ENCODE measurements at places on chromosomes 13 and 19.

- no peak for DNase-seq
Observed at GRCh38 chr13:90448466-90449037, 898.9 kb upstream of the MIR17HG start.

- DNase-seq, result no peak
Observed at GRCh38 chr13:43804461-43805070, 17.8 kb upstream of the ENOX1 start.

DNA sequence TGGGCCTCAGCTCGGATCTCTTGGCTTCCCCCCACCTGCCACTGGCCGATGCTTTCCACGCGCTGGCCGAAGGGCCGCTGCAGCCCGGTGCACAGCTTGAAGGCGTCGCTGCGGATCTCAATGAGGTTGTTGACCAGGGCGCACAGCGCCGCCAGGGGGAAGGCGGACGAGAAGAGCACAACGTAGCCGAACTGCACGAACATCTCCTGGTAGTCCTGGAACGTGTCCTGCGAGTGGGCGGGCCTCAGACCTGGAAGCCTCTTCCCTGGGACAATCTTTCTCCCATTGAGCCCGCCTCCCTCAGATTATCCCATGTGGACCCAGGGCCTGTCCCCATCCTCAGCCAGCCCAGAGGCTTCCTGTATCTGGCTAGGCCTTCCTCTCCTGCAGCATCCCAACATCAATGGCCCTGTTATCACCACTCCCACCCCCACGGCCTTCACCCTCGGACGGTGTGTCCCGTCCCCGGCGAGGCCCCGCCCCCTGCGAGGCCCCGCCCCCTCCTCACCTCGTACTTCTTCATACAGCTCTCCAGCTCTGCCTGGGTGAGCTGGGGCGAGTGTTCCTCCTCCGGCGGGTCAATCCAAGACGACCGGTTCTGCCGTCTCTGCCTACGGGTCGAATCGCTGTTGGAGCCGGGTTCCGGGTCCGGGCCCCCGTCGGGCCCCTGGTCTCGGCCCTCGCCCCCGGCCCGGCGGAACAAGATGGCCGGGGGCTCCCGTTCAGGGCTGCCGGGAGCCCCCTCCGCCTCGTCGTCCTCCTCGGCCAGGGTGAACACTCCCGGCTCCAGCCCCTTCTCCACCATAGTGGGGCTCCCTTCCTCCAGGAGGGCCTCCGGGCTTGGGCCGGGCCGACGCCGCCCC is 6.8 kb downstream of the ANO8 start:
- no peak for DNase-seq

DNA sequence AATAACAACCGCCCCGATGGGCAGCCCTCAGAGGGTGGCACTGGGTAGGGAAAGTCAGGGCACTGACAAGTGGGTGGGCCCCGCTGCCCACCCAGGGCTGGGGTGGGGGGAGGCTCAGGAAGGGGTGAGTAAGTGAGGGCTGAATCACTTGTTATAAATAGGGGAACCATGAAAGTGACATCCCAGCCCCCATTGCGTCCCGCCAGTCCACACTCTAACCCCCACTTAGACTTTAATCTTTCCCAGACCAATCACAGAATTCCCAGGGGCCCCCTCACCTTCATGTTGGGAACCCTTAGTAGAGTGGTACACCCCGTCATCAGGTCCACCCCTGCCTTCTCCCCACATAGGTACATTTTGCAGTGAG is 37.0 kb upstream of the NANOS3 start:
- DNase-seq, result no peak

GRCh38 chr19:28609091-28609755 is 603.7 kb downstream of the UQCRFS1 start:
- DNase-seq, result no peak

DNA sequence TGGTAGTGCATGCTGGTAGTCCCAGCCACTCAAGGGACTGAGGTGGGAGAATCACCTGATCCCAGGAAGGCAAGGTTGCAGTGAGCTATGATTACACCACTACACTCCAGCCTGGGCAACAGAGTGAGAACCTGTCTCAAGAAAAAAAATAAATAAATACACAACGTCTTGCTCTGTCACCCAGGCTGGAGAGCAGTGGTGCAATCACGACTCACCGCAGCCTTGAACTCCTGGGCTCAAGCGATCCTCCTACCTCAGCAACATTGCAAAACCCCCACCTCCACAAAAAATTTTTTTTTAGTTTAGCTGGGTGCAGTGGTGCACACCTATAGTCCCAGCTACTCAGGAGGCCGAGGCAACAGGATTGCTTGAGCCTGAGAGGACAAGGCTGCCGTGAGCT is 8.8 kb downstream of the TPM4 start:
- no peak for DNase-seq

DNA sequence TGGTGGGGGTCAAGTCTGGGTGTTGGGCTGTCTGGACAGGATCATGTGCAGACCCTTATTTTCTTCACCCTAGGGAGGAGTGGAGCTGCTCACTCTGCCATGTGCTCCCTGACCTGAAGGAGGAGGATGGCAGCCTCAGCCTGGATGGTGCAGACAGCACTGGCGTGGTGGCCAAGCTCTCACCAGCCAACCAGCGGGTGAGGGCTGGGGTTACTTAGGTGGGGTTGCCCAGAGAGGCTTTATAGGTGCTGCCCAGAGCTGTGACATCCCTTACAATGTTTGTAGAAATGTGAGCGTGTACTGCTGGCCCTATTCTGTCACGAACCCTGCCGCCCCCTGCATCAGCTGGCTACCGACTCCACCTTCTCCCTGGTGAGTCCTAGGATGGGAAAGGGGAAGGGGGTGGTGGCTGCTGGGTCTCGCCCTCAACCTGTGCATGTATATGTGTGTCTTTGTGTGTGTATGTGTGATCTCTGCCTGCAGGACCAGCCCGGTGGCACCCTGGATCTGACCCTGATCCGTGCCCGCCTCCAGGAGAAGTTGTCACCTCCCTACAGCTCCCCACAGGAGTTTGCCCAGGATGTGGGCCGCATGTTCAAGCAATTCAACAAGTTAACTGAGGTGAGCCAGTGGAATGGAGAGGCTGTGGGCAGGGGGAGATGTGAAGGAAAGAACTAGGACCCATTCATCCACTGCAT is 5.1 kb downstream of the CHMP2A start:
- no peak for DNase-seq

GRCh38 chr19:11288349-11288748 is 7.6 kb upstream of the TSPAN16 start:
- no peak for DNase-seq

DNA sequence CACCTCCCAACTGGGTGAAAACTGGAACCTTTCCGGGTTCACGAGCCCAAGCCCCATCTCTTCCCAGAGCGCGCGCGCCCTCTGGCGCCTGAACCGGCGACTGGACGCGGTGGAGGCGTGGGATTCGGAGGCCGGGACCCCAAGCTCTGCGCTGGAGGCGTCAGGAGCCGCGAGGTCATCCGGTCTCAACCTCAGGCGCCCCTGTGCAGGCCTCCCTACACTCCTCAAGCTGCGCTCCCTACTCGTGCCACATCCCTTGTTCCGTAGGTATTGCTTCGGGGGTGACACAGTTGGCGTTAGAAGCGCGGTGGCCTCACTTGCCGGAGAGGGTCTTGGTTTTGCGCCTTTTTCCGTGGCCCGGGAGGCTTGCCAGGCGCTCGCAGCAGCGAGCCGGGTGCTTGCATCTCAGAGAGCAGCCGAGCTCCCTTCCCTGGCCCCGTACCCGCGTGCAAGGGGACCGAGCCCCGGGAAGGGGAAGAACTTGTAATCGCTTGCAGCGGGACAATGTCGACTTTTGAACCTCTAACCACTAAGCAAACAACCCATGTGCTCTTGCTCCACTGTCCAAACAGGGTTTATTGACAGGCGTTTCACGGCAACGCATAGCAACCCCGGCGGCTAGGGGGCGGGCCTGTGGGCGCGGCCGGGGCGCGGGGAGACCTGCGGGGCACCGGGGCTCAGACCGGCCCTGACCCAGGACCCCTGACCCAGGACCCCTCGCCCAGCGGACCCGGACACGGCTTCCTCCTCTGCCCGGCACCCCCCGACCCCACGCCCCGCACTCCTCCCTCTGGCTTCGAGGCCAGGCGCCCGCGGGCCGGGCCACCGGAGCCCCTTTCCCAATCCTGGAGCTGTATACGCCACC is 8.5 kb downstream of the CDX2 start:
- no peak for DNase-seq

- peak; percentile 4 for DNase-seq
Observed at GRCh38 chr13:77565635-77566034, 30.1 kb downstream of the SCEL start.

- DNase-seq, result no peak
Observed at GRCh38 chr19:1853295-1854038, 5.2 kb upstream of the REXO1 start.

DNA sequence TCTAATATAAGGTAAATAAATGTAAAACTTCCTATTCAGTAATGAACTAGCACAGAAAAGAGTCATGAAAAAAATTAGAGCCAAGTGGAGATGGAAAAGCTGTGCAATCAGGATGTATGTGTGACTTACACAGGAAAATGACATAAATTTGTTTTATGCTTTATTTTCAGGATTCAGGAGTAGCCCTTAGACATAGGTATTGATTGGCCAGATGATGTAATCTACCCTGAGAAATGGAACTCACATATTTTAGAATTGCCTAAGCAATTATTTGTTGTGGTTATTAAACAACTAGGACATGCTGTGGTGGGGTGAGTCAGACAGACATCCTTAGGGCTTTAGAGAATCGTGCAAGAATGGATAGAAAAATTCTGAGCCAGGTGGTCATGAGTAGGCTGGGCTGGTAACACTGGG is 110.6 kb downstream of the PCDH9 start:
- peak; percentile 19 for DNase-seq

DNA sequence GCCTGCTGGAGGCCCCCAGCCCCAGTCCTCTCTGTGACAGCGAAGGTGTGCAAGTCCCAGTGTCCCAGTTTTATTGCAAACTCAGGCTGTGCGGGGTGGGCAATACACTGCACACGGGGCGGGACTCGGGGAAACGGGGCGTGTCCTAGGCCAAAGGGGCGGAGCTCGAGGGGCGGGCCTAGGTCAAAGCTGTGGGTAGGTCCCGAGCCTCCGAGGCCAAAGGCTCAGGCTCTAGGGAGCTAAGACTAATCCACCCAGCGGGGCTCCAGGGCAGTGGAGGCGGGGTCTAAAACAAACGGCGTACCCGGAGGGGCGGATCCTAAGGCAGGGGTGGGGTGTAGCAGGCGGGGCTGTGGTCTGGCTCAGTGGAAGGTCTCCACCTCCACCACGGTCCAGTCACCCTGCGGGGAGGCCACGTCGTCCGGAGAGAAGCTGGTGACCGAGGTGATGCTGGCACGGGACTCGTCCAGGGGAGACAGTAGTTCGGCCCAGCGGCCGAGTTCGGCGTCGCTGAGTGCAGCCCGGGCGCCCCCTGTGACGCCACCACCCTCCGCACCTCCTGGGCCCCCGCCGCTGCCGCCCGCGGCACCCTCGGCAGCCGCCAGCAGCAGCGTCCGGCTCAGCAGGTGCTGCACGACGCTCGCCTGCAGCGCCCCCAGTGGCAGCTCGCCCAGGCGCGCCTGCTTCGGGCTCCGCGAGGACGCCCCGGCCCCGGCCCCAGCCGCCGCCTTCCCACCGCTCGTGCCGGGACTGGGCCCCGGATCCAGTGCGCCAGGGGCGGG is 5.3 kb downstream of the PRR36 start:
- DNase-seq, result peak; percentile 55

DNA sequence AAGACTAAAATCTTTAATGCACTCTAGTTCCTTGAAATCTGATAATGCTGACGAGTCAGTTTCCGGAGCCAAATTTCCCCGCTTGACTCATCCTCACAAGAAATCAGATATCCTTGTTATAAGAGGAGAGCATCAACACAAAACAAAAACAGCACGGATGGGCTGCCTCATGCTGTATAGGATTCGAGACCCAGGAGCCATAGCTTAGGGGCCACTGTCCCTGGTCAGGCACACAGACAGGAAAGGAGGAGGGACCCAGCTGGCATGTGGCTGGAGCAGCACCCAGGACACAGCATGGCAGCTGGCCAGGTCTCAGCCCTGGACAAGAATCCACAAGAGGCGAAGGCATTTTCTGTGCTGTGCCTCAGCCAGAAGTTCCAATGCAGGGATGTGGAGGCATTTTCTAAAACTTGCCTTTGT is 110.2 kb upstream of the SPATA13 start:
- DNase-seq, result peak; percentile 9

DNA sequence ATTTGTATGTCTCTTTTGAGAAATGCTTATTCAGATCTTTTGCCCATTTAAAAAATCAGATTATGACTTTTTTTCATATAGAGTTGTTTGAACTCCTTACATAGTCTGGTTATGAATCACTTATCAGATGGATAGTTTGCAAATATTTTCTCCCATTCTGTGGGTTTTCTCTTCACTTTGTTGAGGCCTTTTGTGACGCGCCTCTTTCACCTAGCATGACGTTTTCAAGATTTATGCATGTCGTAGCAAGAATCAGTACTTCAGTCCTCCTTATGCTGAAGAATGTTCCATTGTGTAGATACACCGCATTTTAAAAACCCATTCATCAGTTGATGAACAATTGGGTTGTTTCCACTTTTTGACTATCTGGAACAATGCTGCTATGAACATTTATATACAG is 13.4 kb downstream of the PABPC3 start:
- no peak for DNase-seq

- DNase-seq, result peak; percentile 82
Observed at GRCh38 chr19:57527136-57527881, at the start of gene ZNF549. ZNF549 (plus strand) TSS chr19:57527356; CDS start chr19:57527574, 218 bp downstream.

DNA sequence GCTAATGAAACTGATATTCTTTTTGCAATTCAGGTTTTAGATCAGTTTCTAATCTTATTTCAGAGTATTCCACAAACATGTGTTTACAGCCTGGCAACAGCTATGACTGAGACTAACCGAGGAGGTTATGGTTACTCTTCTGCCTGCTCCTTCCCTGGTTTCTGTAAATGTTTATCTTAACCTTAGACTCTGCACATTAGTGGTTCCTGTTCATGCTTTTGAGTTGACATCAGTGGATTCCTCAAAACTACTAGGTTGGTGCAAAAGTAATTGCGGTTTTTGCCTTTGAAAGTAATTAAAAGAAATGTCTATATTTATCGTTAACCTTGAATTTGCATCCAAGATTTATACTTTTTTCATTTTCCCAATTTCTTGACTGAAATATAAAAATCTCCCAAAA is 237.0 kb upstream of the TSHZ3 start:
- no peak for DNase-seq

GRCh38 chr13:33099860-33100259 is 83.6 kb downstream of the KL start:
- no peak for DNase-seq

DNA sequence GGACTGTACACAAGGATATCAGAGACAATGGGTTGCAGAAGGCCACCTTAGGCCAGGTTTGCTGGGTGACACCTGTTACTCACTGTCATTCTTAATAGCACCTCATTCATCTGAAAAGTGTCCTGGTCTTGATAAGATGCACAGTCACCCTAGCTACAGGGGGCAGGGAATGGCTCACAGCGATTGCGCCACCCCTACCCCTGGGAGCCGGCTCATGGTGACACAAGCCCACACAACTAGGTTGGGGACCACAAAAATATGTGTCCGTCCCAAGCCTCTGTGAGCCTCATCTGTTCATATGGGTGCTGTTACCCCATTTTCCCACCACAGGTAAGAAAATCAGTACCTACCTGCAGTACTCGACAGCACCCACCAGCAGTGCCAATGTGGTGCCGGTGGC is 23.4 kb downstream of the MED26 start:
- DNase-seq, result no peak

Data from HS-27A (cell line).